ENCODE measurements at places on chromosomes 7 and 10. TPM values are rescaled to one million over a fixed set of nuclear protein-coding genes. Genes with fewer than 3 reads are reported as not detected.

PRR15 gene
- total RNA-seq = 0.41 TPM

GRCh38 chr7:47588704-47589225 is 6.9 kb upstream of the TNS3 start:
- DNase-seq = no peak

DNA sequence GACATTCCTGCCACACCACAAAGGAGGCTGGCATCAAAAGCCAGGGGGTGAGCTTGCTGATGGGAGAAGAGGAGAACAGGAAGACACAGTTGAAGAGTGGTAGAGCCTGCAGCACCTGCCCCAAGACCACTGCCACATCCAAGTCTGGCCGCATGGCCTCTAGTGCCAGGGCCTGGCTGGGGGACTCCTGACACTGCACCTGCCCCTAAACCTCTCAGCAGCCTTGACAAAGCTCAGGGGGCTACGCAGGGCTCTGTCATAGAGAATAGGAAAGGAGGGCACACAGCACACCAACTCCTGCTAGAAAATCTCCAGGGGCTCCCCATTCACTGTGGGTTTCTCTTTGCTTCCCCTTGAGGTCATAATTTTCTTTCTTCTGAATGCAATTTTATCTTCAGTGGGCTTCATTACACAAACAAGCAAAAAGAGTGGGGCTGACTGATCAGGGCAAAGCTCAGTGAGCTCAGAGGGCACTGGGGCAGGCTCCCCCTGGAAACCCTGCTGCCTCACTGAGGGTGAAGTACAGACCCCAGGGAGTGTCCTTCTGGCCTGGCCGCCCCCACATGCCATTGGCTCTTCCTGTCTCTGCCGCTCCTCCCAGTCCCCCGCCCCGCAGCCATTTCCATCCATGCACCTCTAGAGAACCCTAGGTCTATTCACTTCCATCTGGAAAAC is 37.2 kb downstream of the VOPP1 start:
- DNase-seq = no peak

DNA sequence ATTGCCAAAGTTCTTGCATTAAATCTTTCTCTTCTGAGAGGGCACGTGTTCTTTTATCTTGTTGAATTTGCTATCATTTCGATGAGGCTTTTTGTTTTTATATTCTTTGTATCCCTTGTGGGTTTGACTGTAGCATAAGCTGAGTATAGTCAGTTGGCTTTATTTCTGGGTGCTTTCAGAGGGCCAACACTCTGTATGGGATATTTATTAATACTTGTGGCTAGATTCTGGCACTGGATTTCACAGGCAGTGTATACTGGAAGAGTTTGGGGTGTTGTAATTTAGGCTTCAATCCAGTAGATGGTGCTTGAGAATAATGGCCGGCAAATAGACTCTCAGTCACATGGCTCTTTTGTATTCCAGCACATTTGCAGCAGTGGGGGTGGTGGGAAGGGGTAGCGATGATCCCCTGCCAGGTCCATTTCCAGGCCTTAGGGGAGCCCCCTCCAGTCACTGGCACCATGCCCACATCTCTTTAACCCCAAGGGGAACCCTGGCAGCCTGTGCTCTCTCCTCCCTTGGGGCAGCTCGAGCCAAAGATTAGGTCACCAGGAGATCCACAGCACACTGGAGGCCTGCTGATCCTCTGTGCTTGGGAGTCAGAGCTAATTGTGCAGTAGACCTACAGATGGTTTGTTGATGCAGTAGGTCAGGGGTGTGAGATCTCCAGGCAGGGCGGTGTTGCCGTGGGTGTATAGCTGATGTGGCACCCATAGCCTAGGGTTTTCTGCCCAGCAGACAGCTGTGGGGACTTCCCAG is 81.8 kb downstream of the PTPN20 start:
- DNase-seq = no peak

DNA sequence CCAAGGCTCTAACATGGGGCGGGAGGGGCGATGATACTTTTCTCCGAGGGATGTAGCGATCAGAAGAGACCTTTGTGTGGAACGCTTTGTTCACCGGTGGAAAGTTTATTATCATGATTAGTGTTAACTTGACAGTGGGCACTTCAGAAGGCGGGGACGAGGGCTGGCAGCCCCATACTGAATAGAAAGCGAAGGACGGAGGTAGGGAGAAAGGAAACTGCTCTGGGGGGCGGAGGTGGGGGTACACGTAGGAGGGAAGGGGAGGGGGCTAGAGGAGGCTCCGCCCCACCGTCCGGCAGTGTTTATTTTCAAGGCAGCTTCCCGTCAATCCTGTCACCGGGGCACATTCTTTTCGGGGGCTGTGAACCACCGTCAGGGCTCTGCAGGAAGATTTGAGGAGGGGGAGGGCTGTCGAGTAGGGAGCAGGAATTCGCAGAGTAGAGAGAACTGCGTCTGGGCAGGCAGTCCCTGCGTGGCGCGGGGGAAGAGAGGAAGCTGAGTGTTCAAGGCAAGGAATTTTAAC is 9.4 kb upstream of the NKX2-3 start:
- no peak for DNase-seq

GRCh38 chr7:30867483-30867882 is 44.2 kb upstream of the AQP1 start:
- no peak for DNase-seq

DNA sequence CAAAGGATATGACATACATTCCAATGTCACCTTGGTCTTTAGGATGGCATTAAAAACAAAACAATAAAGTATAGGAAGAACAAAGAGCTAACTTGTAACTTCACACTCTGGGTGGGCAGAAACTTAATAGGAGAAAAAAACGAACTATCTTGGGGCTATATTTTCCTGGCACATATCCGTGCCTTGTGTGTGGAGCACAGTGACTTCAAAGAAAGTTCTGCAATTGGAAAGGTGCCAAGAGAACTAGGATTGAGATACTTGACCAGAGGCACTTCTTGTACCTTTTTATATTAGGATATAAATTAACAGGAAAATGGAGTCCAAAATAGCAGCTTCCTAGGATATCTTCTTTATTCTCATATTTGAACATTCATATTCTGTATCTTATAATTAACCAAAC is 148.4 kb downstream of the SEMA3D start:
- DNase-seq = no peak

GRCh38 chr7:111424768-111425167 is 137.5 kb downstream of the IMMP2L start:
- DNase-seq = no peak

DNA sequence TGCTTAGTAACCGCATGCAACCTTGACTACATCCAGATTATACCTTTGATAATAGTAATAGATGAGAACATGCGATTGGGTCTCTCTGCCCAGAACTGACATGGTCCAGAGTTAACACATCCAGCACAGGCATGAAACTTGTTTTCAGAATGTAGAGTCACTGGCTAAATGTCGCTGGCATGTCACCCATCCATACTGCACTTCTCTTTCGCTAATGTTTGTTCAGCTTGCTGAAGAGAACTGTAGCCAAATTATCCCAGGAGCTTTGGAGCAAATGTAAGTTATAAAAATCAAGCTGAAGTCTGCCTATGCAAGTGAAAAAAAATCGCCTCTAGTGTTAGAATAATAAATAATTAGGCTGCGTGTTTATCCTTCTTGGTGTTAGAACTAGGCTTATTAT is 98.2 kb downstream of the PRTFDC1 start:
- no peak for DNase-seq

DNA sequence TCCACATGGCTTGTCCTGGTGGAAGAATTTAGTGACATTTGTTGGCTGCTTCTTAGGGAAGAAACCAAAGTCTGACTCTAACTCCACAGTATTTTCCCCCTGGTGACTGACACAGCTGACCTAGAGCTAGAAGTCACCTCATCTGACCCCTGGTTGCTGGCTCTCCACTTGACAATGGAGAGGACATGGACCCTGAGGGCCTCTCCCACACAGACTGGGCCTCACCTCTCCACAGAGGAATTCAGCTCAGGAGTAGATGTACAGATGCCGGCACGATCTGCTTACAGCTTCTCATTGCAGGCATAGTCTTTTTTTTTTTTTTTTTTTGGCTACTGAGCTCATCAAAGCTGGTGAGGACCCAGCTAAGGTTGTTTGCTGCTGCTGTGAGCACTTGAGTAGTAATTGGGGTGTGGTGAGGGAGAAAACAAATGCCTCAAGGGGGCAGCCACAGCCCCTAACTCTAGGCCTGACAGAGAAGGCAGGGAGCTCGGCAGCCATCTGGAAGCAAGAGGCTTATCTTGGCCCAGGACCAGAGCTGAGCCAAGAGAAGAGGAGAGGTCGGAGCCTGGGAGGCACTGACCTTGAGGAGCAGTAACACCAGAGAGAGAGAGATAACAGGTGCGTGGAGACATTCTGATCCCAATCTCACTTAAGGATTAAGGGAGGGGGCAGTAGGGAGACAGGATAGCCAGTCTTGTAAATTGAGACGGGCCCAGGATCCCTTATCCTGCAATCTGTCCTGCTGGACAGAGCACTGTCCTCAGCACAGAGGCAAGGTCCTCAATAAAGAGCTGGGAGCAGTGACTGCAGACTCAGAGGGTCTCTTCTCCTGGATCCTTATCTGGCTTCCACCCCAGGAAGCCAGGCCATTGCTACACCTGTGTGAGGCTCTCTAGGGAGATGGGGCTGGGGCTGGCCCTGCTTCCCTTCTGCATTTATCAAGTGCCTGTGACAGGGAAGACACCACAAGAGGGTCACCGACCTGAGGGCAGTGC is 9.4 kb downstream of the PRSS58 start:
- no peak for DNase-seq

GRCh38 chr7:159370-160270 is 32.8 kb upstream of the FAM20C start:
- no peak for DNase-seq

- DNase-seq = no peak
Measured at GRCh38 chr10:132832186-132832969, 46.4 kb upstream of the NKX6-2 start.

DNA sequence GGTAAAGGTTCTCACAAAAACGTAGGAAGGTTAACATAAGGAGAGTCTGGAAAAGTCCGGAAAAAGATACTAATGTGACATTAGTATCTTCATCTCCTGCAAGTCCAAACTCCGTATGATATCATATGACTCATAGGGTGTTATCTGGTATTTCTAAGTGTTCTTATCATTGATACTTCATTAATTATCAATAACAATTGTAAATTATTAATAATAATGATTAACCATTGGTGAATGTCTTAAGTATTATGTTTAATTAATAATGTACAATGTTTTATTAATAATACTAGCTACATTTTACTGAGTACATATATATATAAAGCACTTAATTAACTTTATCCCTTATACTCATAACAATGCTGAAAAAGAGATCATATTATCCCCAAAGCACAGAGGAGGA is 402.4 kb downstream of the SEMA3D start:
- DNase-seq = no peak
